MM.1S (cell line): ENCODE measurements at places on chromosomes 2 and 18.

DNA sequence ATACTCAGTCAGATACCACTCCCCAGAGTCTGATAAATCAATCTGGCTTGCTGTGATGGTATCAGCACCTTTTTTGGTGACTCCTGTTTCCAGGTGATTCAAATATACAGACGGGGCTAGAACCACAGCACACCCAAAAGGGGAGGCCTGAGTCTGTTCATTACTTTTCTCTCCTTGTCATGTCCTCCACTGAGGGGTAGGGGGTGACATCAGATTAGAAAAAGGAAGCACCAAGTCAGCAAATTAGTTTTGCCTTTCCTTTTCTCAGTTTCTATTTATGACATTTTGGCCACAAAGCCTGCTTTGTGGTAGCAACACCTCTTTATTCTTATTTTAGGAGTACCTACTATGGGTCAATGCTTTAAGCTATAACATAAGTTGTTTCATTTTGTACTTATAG lies 127.4 kb downstream of the CCDC102B start:
- DNase-seq, result peak; percentile 89

GRCh38 chr2:151260573-151261230 lies 961 bp downstream of the RBM43 start:
- DNase-seq, result no peak

DNA sequence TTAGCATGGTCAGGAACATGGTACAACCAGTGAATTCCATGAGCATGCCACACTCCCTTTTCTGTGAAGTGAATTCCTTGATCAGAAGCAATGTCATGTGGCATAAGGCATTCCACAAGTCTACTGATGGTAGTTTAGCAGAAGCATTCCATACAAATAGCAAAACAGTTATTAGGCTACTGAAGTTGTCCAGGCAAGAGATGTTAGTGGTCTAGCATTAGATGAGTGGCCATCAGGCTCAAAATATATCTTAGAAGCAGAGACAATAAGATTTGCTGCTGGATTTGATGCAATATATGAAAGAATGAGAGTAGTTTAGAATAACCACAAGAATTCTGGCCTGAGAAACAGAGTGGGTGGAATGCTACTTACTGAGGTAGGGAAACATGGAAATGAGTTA lies 355.3 kb upstream of the NRXN1 start:
- no peak for DNase-seq

DNA sequence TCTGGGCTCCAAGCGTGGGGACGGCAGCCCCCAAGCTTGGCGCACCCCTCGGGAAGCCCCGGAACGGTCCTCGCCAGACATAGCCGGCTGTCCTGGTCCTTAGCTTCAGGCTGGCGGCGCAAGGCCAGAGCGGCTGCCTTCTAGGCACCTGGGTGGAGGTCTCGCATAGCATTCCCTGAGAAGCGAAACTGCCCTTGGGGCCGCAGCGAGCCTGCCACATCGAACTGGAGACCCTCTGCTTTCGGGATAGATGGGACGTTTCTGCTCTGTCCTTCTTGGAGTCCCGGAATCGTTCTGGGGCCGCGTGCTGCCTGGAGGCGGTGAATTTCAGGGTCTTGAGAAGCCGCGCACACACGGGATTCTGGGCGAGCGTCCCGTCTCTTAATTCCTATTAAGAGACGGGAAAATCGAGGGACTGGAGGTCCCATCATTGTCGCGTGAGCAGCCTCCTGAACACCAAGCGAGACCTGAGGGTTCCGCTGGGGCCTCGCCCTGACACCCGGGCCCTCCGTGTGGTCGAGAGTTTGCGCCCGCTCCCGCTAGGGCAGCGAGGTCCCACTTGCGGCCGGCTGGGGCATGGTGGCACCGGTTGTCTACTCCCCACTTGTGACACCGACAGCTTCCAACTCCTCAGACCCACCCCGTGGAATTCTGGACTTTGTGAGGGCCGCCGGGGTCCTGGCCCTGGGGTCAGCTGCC lies 9.7 kb upstream of the EN1 start:
- no peak for DNase-seq

DNA sequence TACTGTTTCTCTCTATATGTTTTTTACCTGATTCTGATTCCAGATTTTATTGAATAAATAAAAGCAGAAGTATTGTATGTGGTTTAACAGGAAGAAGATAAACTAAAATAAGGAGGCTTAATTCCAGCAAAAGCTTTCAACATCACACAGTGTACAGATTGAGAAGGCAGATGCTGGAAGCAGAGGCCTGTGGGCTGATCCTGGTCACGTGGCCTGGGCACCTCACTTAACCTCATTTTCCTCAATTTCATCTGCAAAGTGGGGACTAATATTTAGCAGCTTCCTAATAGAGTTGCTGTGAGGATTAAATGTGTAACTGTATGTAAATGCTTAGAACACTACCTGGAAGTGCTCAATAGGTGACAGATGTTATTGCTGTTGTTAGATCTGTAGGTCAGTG lies 58.0 kb downstream of the CDCA7 start:
- DNase-seq, result no peak

DNA sequence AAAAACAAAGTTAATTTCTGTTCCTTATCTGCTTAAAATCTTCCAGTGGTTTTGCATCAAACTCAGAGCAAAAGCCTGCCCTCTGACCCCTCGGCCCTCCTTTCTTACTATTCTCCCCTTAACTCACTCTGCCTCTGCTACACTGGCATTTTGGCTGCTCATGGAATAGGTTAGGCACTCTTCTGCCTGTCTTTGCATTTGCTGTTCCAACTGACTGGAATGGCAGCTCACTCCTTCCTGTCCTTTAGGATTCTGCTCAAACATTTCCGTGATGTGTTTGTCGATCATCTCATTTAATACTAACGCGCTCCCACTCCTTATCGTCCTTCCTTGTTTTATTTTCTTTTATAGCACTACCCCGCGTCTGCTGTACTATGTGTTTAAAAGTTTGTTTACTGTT lies 815 bp downstream of the CEBPZ start:
- DNase-seq, result no peak

DNA sequence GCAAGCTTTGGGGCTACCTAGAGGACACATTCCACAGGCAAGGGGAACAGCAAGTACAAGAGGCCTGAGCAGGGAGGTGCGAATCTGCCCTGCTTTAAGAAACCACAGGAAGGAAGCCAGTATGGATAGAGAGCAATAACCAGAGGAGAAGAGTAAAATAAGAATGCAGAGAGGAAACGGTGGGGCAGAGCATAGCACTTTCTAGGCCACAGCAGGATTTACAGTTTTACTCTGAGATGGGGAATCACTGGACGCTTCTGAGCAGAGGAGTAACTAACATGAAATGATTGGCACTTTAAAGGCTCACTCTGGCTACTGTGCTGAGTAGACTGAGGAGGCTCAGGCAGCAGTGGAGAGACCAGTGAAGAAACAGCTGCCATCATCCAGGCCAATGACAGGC lies 23.8 kb downstream of the AAK1 start:
- no peak for DNase-seq

GRCh38 chr2:23953625-23954024 lies 13.4 kb downstream of the UBXN2A start:
- no peak for DNase-seq

GRCh38 chr2:86628091-86628522 lies 4.4 kb upstream of the RNF103 start:
- no peak for DNase-seq

GRCh38 chr2:218895326-218895725 lies 14.7 kb downstream of the WNT10A start:
- no peak for DNase-seq

GRCh38 chr2:234953116-234954031 lies 1.6 kb downstream of the SH3BP4 start:
- DNase-seq, result no peak

GRCh38 chr2:42770288-42771131 lies 6.6 kb upstream of the OXER1 start:
- no peak for DNase-seq

- DNase-seq, result no peak
Observed at GRCh38 chr2:184799379-184799778, 201.1 kb downstream of the ZNF804A start.

- DNase-seq, result no peak
Observed at GRCh38 chr2:24018241-24018640, 8.4 kb downstream of the MFSD2B start.

DNA sequence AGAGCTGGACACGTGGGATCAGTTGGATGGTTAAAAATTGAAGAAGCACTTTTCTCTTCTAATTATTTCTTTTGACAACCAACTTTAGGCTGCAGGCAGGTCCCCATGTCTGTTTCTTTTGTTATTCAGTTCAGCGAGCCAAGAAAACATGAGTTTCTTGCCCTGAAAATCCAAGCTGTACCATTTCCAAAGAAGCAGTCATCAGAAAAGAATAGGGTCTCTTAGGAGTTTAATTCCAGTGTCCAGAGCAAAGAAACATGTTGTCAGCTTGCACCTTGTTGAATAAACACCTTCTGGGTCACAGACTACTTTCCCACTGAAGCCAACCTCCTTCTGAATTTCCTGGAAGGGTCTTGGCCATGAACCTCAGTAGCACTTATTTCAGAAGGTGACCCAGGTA lies 170.5 kb upstream of the COPS8 start:
- DNase-seq, result no peak

GRCh38 chr2:223887127-223887526 lies 49.7 kb upstream of the AP1S3 start:
- DNase-seq, result no peak

DNA sequence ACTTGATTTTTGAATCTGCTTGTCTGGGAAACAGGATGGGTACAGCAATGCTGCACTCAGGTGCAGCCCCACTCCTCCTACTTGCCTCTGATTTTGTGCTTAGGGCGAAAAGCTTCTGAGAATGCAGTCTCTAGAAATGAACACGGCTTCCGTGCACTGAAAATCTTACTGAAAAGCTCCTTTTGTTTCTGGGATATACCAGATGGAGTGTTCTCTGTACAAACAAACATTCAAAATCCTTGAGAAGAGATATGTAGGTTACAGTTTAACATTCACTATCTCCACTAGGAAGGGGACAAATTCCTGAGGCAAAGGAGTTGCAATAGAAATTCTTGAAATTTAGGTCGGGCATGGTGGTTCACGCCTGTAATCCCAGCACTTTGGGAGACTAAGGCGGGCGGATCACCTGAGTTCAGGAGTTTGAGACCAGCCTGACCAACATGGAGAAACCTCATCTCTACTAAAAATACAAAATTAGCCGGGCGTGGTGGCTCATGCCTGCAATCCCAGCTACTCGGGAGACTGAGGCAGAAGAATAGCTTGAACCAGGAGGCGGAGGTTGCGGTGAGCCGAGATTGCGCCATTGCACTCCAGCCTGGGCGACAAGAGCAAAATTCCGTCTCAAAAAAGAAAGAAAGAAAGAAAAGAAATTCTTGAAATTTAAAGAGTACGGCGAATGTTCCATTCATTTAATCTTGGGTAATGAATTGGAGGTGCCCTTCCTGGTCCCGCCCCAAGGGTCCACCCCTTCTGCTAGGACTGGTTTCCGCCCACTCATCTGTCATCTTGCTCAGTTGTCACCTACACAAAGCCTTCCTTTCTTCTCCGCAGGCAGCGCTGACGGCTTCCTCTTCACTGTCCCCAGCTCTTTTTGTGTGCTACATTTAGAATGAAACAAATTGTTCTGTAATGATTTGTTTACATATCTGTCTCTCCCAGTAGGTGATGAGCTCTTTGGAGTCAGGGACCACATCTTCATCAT lies 92.4 kb downstream of the SOCS6 start:
- DNase-seq, result no peak

DNA sequence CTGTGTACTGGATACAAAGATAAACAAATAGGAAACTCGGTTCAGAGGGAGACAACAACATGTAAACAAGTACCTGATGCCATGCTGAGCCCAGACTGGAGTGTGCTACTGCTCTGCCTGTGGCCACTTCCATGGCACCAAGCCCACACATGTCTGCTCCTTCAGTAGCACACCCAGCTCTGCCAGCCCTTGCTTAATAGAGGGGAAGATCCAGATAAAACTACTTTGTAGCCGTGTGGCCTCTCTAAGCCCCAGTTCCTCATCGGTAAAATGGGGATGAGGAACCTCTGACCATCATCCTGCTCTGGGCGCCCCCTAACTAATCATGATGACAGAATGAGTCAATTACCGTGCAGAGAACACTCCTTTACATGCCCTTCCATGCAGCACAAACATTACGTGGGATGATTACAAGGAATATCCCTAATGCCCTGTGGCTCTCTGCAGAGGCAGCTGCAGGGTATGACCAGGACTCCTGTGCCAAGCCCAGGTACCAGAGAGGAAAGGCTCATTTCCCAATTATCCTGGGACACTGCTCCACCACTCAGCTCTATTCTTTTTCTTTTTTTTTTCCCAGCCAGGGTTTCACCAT lies 34.9 kb downstream of the DNMT3A start:
- no peak for DNase-seq

- DNase-seq, result no peak
Observed at GRCh38 chr2:198347946-198348345, 543.6 kb downstream of the PLCL1 start.

- DNase-seq, result no peak
Observed at GRCh38 chr2:195610717-195611116, 46.3 kb upstream of the SLC39A10 start.

GRCh38 chr2:237359894-237360780 lies 53.8 kb downstream of the COL6A3 start:
- no peak for DNase-seq

GRCh38 chr2:219611866-219612576 lies 14.4 kb downstream of the STK11IP start:
- no peak for DNase-seq

GRCh38 chr2:183253441-183254130 lies 129.3 kb downstream of the NUP35 start:
- no peak for DNase-seq

DNA sequence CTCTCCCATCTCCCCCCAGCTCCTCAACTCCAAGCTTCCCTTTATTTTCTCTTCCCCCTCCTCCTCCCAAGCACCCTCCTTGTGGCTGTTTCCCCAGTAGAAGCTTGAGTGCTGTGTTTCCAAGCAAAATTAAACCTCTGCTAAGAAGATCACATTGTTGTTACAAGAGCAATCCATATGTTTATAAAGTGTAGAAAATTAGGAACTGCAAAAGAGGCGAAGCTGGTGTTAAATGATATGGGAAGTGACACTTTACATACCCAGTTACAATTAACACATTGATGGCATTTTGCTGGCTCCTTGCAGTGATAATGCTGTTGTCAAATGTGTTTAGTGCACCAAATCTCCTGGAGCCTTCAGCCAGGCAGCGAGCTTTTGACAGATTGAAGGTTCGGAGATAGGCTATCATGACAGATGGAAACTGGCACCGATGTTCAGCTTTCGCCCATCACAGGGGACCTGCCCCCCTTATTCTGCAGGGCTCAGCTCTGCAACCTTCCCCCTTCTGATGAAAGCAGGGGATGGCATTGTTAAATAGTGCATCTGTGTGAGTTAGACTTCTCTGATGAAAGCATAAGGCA lies 259.8 kb upstream of the ATP5MC3 start:
- DNase-seq, result no peak

GRCh38 chr2:179265082-179265510 lies 464 bp upstream of the SESTD1 start:
- DNase-seq, result no peak

GRCh38 chr2:63189026-63189425 lies 138.4 kb downstream of the OTX1 start:
- DNase-seq, result peak; percentile 76

DNA sequence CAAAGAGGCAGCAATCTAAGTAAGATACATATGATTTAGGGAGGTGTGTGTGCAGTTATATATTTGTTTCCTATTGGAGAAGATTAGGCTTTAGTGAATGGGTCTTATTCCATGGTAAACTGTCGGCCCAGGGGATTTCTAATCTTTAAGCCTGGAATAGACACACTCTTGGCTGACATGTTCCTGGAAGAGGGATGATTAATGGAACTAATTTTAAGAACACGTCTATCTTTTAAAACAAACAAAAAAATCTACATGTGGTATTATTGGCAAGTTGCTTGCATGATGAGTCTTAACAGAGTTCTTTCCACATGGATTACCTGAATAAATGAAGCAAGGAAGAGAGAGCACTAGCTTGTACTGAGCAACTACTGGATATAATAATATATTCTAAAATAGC lies 114.2 kb upstream of the NT5C1B start:
- DNase-seq, result no peak

- no peak for DNase-seq
Observed at GRCh38 chr2:78118037-78118436, 595.9 kb upstream of the LRRTM4 start.
